ENCODE measurements at places on chromosomes 6 and 20.

DNA sequence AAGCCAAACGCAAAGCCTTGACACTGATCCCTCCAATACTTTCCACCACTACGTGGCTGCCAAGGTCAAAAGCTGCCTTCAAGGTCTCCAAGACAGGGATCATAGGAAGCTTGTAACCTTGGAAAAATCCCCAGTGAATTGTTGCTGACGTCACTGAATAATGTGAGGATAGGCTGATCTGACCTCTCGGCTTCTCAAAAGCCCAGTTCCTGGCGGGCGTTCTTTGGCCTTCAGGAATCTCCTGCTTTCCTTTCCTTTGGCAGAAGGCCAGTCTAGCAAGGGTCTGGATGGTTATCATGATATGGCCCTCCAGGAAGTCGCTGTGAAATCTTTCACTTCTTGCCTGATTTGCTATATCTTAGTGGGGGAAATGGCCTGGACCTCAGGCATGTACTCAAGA, 61.4 kb upstream of the TNFAIP3 start:
- peak; percentile 53 for DNase-seq

DNA sequence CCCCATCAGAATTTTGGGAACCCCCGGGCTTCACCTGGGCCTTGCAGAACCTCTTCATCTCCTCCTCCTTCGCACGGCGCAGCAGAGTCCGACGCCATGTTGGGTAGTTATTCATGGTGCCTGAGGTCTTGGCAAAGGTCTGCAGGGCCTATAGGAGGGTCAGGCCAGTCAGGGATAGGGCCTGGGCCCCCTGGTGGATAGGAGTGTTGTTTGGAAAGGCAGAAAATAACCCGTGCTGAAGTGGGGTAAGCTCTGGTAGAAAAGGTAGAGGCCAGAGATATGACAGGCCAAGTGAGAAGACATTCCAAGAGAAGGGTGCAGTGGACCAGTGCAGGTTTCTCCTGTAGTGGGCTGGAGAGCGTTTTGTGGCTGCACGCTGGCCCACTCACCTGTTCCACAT, 4.9 kb downstream of the SMPD2 start:
- DNase-seq = no peak

DNA sequence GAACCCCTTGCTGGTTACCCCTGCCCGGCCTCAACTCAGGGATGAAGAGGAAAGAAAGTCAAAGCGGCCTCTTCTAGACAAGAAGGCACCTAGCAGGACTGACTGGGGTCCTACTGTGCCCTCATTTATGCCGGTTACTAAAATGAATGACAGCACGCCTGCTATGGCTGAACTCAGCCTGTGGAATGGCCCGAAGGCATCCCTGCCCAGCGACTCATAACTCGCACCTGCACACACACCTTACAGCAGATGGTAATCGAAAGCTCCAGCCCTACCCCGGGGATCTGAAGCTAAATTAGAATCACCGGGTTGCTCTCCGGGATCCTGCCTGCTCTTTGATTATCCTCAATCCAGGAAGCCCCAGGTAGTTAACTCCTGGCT, 747 bp upstream of the TXNDC5 start:
- DNase-seq = no peak

GRCh38 chr20:40414843-40415615, 274.0 kb downstream of the MAFB start:
- no peak for DNase-seq

DNA sequence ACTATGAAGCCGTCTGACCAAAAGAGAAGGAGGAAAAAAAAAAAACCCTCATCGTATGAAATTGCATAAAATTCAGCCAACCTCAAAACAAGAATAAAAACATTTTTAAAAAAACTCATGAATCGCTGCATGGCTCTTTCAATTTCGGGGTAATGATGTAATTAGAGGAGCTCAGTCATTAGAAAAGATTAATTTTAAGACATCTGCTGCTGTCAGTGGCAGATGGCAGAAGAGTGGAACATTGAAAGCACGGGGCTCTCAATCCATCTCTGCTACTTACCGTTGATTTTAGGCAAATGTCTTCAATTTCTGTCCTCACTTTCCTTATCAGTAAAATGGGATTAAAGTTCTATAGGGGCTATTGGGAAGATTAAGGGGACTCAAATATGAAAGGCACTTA, 79.1 kb downstream of the EYA2 start:
- DNase-seq = no peak

DNA sequence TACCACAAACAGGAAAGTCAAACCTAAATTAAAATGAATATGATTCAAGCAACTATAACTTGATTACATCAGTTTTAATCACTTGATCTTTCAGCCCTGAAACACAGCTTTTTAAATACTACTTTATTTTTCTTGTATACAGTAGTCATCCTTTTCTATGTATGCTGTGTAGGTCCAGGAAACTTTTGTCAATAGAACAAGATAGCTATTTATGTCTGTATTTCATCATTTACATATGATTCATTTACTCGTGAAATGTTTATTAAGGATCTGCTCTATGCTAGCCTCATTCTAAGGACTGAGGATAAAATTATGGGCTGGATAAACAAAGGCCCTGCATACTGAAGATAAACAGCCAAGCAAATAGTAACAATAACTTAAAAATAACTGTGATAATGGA, 930.2 kb downstream of the TFAP2A start:
- DNase-seq = no peak

GRCh38 chr6:152386131-152386530, 251.0 kb downstream of the SYNE1 start:
- DNase-seq = no peak

- peak; percentile 99 for DNase-seq
These were observed 107.1 kb downstream of the COL12A1 start for GRCh38 chr6:75098709-75099108.

DNA sequence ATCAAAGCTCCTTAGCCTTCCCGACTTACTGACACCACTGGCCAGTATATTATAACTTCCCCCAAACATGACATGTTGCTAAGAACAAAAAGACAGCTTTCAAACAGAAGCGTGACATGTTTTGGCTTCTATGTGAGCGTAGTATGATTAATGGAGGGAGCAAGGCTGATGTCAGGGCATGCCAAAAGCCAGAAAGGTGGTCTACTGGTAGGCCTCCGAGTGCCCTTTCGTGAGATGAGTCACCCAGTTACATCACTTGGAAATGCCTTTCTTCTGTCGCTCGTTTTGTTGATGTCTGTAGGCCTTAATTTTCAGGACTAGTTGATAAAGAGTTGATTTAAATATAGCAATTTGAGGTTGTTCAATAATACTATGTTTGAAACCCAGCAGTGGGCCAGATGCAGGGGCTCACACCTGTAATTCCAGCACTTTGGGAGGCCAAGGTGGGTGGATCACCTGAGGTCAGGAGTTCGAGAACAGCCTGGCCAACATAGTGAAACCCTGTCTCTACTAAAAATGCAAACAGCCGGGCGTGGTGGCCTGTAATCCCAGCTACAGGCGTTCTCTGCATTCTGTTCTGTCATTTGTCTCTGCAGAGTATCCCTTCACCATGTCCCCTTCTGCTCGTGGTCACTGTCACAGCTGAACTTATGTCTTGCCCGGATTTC, 53.3 kb downstream of the CNKSR3 start:
- DNase-seq = peak; percentile 65

DNA sequence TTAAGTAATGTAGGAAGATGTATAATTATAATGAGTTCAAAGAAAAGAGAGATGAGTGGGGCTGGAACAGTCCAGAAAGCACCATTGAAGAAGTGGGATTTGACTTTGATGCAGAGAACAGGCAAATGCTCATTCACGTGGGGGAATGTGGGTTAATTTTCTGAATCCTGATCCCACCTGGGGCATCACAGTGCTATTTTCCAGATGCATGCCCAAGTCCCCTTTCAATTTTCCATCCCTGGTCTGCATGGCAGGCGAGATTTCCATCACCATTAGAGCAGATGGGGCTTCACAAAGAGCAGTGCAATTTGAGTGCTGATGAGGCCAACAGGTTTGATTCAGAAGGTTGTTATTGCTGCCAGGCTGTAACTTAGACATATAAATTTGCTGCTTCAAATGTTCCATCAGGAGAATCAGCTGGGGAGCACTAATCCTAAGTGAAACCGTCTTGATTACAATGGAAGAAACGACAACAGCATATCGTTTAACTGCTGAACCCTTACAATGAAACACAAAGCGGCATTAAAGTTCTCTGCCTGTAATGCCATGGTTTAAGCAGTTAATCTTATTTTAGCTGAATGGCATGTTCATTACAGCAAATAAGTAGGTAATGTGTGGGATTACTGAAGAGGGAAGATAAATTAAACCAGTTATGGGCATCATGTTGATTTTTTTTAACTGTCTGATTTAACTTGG, 45.2 kb downstream of the OSTM1 start:
- DNase-seq = no peak

GRCh38 chr6:50707652-50708300, 5.5 kb upstream of the TFAP2D start:
- DNase-seq = no peak

GRCh38 chr6:43910638-43911353, 140.8 kb downstream of the VEGFA start:
- peak; percentile 88 for DNase-seq

DNA sequence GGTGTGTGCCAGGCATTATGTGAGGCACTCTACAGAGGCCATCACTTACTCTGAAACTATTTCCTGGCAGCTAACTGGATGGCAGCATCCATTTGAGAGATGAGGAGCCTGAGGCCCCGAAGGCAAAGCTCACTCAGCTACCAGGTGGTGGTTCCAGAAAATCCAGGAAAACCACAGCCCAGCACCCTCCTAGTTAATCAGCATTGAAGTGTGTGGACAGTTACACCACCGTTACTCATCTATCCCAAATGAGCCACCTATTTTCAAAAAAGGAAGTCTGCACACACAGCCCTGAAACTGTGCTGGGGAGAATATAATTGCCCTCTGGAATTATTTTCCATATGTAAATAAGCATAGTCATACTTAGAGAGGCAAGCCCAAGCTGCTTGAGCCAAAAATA, 67.4 kb downstream of the CNBD2 start:
- no peak for DNase-seq

DNA sequence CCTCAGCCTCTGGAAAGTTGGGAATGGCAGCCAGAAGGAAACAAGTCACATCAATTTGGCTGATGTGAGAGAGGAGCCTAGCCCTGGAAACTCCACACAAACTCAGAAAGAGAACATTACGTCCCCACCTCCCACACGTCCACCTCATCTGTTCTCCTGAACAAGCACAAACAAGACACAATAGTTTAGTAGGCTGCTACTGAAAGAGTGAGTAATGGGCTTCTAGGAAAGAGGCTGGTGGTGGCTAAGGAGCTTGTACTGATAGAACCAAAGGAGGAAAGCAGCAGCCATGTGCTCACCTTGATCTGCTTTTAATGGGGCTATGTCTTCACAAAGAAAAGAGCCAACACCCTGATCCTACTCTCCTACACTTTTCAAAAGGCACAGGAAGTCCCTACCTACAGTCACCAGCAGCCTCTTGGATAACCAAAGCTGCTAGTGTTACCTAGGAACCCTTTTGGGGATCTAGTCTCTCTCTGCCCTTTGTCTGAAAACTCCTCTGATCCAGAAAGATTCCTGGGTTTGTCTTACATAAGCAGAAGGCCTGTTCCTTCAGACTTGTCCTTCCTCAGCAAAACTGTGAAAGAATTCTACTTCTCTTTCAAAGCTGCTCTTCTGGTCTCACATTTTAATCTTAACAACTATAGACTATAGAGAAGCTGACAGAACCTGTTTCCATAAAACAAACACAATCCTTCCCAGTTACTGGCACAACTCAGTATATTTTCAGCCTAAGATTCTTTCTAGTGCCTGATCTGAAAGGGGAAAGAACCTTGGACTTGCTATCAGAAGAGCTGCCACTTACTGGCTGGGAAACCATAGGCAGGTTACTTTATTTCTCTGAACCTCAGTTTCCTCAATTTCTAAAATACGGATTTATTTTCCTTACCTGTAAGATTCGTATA, 3.1 kb downstream of the PLAGL2 start:
- DNase-seq = peak; percentile 36

- DNase-seq = no peak
These were observed 224.9 kb upstream of the DTNBP1 start for GRCh38 chr6:15887491-15888461.

GRCh38 chr6:168540713-168541291, 99.8 kb downstream of the SMOC2 start:
- no peak for DNase-seq

- no peak for DNase-seq
These were observed at the start of gene EEF1A2 for GRCh38 chr20:63498960-63499337. TSS of gene EEF1A2 (minus strand) at chr20:63499083. CDS start at chr20:63497763, 1,320 bp downstream.

DNA sequence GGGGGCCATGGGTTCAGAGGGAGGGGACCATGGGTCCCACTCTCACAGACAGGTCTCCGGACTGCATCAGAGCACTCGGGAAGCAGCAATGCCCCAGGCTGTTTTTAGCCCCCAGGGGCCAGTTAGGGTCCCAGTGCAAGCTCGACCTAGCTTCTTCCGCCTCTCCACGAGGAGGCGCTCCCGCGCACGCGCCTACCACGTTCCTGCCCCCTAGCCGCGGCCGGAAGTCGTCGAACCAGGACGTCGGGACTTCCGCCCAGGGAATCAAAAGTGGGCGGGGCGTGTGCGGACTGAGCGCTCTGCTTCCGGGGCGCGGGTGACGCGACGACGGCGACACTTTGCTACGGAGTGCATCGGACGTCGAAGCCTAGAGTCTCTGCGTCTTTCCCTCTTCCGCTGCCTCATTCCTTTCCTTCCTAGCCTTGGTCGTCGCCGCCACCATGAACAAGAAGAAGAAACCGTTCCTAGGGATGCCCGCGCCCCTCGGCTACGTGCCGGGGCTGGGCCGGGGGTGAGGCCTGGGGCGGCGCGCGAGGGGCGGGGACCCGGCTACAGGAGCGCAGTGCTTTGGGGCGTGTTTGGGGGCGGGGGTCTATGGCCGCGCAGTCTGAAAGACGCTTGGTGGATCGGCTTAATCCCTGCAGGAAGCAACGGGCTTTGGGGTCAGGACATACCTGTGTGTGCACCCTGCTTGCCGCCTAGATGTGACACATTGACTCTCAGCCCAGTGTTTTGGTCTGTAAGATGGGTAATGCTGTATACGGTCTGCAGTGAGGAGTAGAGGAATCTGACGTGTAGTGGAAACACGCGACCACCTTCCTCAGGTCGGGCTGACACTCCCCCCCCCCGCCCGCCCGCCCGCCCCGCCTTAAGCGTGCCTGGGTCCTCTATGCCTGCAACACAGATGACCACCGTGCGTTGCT, at the start of gene PRPF6:
Gene PRPF6 (plus strand): TSS at position 327 of the 923 bp plus-strand sequence. CDS start 114 bp downstream, at position 441.
- peak; percentile 97 for DNase-seq

DNA sequence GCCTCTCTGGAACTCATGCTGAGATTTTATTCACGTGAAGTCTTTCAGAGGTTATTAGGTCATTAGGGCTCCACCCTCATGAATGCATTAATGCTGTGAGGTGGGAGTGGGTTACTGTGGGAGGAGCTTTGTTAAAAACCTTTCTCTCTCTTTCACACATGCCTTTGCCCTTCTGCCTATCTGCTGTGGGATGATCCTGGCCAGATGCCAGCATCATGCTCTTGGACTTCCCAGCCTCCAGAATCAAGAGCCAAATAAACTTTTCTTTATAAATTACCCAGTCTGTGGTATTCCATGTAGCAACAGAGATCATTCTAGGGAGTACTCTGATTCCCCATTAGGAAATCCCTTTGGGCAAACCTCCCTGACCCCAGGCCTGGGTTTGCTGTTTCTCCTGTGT, 129.9 kb upstream of the AGPAT4 start:
- DNase-seq = no peak

DNA sequence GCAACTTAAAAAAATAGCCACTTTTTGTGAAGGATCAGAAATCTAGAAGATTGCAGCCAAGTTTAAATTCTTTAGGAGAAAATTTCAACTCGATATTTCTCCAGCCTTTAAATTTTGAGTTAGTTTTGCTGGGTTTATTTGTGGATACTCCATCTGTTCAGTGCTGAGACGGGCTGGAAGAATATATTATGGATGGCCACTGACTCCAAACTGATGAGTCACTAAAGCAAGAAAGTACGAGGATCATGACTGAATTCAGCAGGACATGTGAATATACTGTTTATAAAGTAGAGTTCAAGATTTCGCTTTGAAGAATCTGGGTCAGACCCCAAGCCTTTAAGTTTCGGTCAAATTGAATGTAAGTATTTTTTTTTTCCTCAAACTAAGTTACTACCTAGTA, 199.5 kb downstream of the ADGRB3 start:
- DNase-seq = peak; percentile 8

Measured in choroid plexus epithelial cell (primary cell).